SIG-M5 (cell line): ENCODE measurements at places on chromosomes 7 and 10.

GRCh38 chr10:71912431-71912830 is 51.8 kb upstream of the CHST3 start:
- DNase-seq = no peak

DNA sequence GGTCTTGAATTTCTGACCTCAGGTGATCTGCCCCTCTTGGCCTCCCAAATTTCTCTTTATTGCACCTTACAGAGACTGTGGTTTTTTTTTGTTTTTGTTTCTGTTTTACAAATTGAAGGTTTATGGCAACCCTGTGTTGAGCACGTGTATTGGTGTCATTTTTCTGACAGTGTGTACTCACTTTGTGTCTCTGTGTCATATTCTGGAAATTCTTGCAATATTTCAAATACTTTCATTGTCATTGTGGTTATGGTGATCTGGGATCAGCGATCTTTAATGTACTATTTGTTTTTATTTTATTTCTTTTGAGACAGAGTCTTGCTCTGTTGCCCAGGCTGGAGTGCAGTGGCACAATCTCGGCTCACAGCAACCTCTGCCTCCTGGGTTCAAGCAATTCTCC is 89.8 kb downstream of the PRTFDC1 start:
- no peak for DNase-seq

DNA sequence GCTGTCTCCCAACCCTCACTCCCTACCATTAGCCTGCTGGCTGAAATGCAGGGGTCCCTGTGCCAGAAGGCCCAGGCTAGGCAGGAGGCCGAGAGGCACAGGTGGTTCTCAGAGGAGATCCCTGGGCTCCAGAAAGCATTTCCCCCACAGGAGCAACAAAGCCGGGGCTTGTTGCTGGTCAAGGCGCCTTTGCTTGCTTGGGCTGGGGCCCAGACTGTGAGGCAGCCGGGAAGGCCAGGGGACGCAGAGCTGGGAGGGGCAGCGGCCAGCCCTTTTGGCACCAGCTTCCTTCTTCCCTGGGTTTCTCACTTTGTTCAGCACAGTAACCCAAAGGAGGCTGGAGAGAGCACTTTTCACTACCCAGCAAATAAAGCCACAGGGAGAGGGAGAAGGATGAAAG is 48.6 kb downstream of the FBXW4 start:
- no peak for DNase-seq

DNA sequence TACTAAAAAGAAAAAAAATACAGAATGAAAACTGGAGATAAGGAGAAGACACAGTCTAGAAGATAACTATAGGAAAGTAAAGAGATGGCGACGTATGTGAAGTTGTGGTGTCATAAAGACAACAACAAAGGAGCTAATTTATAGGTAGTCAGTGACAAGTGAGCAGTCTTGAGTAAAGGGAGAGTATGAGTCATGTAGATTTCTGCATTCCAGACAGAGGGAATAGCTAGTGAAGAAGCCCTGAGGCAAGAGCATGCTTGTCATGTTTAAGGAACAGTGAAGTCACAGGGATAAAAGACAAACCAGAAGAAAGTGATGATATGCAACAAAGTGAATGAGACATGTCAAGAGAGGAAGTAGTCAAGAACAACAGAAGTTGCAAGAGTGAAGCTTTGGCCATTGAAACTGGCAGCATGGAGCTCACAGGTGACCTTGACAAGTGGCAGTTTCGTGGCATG is 2.3 kb upstream of the MIOS start:
- no peak for DNase-seq

GRCh38 chr7:144731661-144732351 is 104.0 kb downstream of the TPK1 start:
- no peak for DNase-seq
